ENCODE measurements at places on chromosomes 12 and 14.
A peak's percentile ranks its signal among the peaks of the same experiment; 100 is the strongest.

GRCh38 chr14:55097881-55098560 lies 31.0 kb upstream of the LGALS3 start:
- DNase-seq = peak; percentile 54

DNA sequence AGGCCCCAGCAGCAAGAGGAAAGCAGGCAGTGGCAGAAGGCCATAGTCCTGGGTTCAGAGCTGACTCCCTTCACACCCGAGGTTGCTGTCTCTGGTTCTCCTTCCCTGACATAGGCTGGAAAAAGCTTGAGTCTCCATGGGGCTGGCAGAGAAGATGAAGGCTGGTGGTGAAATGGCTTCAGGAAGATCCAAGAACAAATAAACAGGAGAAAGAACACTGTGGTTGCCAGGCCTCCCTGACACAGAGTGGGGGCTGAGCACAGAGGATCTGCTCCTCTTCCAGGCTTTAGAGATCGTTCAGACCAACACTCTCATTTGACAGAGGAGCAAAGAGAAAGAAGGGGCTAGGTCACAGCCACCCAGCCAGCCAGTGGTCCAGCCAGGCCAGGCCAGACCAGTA lies 14.3 kb downstream of the HDAC7 start:
- DNase-seq = no peak

GRCh38 chr12:3020399-3020798 lies 56.8 kb upstream of the TSPAN9 start:
- no peak for DNase-seq

GRCh38 chr12:65653946-65654629 lies 170.2 kb upstream of the HMGA2 start:
- DNase-seq = no peak

DNA sequence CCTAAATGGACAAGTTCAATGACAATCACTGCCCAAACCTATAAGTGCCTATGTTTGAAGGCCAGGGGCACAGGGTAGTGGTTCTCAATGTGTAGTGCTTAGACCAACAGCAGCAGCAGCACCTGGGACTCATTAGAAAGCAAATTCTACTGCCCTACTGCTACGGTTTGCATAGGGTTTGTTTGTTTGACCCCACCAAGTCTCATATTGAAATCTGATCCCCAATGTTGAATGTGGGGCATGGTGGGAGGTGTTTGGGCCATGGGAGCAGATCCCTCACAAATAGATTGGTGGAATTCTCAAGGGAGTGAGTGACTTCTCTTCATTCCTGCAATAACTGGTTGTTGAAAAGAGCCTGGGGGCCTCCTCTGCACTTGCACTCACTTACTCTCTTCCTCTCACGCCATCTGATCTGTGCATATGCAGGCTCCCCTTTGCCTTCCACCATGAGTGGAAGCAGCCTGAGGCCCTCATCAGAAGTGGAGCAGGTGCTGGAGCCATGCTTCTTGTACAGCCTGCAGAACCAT lies 39.5 kb downstream of the PPM1H start:
- no peak for DNase-seq

GRCh38 chr14:88477513-88478250 lies 77.1 kb downstream of the PTPN21 start:
- no peak for DNase-seq

GRCh38 chr12:52007158-52007921 lies 594 bp downstream of the TAMALIN start:
- peak; percentile 70 for DNase-seq

- DNase-seq = peak; percentile 34
Measured at GRCh38 chr12:120687578-120688289, 785 bp downstream of the MLEC start.

- DNase-seq = no peak
Measured at GRCh38 chr12:86429824-86430223, 173.6 kb upstream of the MGAT4C start.
